Activated effector memory CD4-positive, alpha-beta T cell treated with anti-CD3 and anti-CD28 coated beads, Interleukin-2, amount 50 U/mL, for 16 hours (primary cell): ENCODE measurements at places on chromosomes 3 and 15.

GRCh38 chr3:182570946-182571594, 222.2 kb upstream of the ATP11B start:
- no peak for DNase-seq

GRCh38 chr3:128523591-128523990, 30.6 kb upstream of the GATA2 start:
- no peak for DNase-seq

DNA sequence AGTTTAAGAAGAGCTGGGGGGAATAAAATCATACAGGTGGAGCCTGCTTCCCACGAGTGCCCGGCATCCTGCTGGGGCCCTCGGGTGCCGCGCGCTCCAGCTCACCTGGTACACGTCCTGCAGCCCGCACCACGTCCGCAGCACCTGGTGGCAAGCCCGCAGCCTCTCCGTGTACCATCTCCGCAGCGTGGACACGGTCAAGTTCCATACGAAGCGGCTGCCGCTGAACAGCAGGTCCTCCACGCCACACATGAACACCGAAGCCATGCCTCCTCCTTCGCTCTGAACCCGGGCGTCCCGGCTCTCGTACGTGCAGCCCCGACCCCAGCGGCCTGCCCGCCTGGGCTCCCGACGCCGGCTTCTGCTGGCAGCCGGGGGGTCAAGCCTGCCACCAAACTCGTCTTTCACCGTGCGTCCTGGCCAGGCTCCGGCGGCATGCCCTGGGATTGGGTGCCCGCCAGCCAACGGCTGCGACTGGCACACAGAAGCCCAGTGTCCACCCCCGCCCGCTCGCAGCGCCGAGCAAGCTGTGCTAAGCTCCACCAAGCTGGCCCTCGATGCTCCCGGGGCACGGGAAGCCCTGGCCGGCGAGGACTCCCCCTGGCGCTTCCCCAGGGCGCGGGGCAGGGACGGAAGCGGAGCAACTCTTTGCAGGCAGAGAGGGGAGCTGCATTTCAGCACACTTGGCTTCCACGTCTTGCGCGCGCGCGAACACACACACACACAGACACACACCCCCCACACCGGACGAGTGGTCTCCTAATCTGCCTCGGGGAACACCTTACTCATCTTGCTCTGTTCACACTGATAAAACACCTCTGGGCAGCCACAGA, at the start of gene FRMD4B:
Gene FRMD4B (minus strand): TSS at position 366 of the 833 bp plus-strand sequence. CDS start 99 bp downstream, at position 267.
- peak; percentile 62 for DNase-seq

GRCh38 chr3:65632414-65632813, 406.3 kb downstream of the MAGI1 start:
- DNase-seq = no peak

DNA sequence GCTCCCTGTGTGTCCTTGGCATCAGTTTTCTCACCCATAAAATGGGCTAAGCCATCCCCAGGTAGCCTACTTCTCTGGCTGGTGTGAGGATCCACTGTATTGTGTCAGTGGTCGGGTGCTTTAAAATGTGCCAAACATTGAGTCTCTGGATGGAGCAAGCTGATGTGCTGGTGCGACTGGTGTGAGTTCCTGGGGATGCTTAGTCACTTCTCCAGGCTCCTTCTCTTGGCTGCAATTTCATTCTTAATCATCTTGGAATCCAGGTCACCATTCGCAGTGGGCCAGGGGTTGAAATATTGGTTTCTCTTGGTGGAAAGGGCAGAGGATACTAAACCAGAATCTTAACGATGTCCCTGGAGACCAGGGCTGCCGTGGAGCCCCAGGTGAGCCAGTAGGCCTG, 29.3 kb downstream of the SCN5A start:
- no peak for DNase-seq

DNA sequence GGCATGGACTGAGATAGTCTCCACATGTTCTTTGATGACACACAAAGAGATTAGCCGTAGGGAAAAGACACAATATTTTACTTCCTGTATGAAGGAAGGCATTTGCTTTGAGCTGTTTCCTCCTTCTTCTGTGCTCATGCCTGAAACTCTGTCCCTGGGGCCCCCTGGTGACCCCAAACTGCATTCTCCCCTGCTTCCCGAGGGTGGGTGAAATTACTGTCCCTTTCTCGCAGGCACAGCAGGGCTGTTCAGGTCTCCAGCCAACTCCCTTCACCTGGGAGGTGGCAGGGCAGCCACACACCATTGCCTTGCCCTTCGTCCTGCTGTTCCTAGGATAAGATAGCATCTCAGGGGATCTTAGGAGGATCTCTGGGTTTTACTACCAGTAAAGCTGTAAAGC, 79.2 kb downstream of the GABRG3 start:
- DNase-seq = no peak

- peak; percentile 65 for DNase-seq
Observed at GRCh38 chr3:42653560-42654330, at the start of gene ZBTB47. Gene ZBTB47 (plus strand): TSS chr3:42653697. CDS start chr3:42658356, 4,659 bp downstream.

- no peak for DNase-seq
Observed at GRCh38 chr15:57090496-57090859, 172.0 kb downstream of the TCF12 start.

DNA sequence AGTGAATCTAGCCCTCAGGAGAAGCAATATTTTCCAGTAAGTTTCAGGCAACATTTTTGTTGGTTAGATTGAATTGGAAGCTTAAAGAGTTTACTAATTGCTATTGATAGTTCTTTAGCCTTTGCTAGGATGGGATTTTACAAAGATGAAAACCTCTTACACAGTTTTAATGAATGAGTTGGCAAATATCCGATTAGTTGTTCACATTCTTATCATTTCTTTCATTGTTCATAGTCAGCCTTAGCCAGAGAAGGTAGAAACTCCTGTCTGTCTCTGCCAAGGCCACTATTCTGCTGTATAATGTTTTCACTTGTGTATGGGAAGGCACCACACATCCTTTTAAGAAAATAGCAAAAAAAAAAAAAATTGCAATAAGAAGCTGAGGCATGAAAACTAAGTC, 222.0 kb upstream of the MANF start:
- no peak for DNase-seq

GRCh38 chr3:87895983-87896382, 162.8 kb downstream of the CGGBP1 start:
- DNase-seq = no peak

- no peak for DNase-seq
Observed at GRCh38 chr3:138114988-138115971, at the start of gene DZIP1L. Gene DZIP1L (minus strand): TSS chr3:138115608. CDS start chr3:138103971, 11,637 bp downstream.

DNA sequence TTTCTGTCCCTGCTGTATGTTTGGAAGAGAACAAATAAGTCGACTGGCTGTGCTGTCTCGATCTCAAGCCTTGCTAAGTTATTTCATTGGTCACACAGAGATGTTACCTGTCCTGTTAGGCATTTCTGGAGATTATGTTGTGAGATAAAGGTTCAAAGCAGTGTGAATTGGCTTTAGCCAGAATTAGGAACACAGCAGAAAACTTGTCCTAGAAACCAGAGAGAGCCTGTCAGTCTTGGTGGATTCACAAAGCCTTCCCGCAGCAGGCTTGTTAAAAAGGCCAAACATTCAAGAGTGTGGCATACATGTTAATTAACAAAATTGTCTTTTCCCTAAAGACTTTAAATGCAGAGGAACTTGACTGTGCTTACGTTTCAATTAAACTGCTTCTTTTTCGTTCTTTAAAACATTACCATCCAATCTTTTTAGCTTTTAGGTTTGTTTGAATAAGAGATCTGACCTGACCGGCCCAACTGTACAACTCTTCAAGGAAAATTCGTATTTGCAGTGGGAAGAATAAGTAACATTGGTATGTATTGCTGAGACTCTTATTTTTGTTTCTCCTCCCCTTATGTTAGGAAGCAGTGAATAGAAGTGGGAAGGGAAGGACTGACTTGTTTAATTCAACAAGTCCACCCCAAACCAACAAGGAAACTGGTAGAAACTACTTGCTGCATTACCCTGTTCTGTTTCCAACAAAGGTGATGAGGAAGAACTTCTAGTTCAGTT, 25.2 kb downstream of the ABHD2 start:
- DNase-seq = no peak

GRCh38 chr3:128281461-128282367, 128.4 kb downstream of the EEFSEC start:
- DNase-seq = no peak

- no peak for DNase-seq
Observed at GRCh38 chr15:74816624-74817369, 4.2 kb downstream of the LMAN1L start.

- no peak for DNase-seq
Observed at GRCh38 chr3:81732642-81733041, 28.8 kb downstream of the GBE1 start.

DNA sequence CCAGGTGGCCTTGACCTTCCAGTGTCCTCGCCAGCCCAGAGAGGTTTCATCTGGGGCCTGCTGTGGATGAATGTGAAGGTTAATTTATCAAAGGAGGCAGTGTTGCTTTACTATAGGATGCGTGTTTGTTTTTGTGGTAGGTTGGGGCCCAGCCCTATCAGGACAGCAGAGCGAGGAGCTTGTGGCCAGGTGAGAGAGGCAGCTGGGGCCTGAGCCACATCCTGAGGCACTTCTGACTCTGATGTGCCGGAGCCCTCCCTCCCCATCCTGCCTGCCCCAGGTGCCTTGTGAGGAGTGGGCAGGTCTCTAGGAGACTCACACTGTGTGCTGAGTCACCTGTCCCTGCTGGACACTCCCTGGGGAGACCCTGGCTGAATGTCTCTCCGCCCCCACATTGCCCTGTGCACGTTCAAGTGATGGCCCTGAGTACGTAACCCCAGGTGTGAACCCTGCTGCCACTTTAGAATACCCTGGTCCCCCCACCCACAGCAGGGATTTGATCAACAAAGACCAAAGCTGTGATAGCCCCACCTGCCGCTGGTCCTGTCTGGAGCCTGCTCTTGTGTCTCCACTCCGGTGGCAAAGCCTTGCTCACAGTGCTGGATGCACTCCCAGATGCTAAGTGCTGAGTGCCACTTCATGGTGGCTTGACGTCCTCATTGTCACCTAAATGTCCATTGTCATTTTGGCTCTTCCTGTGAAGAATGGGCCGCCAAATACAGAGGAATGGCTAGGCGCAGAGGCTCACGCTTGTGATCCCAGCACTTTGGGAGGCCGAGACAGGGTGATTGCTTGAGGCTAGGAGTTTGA, 16.0 kb downstream of the FBLN2 start:
- DNase-seq = no peak

- DNase-seq = no peak
Observed at GRCh38 chr3:103904991-103905390, 1461.7 kb upstream of the ALCAM start.

DNA sequence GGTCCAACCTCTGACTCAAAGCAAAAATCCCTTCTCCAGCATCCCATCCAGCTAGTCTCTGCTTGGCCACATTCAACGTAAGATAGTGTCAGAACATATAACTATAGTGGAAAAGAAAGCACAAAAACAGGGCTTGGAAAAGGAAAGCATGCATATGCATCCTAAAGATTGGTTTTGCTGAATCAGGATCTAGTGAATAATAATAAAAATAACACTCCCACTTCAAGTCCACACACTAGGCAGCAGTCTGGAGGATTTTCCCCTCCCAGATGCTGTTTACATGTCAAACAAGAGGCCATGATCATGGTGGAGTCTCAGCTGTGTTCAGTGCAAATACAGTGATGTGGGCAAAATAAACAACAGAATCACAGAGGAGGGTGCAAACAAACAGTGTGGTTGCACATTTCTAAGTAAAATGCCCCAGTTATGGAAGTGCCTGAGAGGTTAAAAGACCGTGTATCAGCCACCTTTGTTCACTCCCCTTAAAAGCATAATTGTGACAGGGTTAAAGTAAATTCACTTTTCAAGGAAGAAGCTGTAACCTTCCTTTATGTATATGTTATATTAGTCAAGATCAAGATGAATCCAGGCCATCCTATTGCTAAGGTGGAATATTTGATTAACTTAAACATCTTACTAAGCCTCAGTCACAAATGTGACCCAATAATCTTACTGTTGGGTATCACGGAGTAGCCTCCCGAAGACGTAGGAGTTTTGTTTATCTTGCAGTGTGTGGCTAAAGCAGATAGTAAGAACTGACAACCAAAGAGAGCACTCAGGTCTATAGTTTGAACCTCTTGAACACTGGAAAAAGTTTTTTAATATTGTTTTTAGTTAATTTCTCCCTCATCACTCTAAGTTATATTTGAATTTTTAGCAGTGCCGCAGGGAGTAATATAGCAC, 424.5 kb downstream of the SOX2 start:
- no peak for DNase-seq

- DNase-seq = no peak
Observed at GRCh38 chr15:92728266-92728665, 72.7 kb upstream of the FAM174B start.

DNA sequence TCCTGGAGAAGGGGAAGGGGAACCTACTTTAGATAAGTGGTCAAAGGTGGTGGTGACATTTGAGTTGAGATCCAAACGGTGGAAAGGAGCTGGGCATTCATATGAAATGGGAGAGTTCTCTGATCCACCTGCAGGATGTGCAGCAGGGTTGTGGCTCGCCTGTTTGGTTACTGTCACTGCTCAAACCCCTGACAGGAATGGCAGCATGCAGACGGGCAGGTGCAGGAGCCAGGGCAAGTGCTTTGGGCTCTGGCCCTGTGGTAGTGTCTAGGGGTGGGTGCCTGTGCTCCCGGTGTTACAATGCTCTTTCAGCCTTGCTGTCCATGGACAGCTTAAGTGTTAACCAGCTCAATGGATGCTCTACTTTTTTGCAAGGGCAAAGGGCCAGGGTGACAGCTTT, 18.5 kb downstream of the PAQR9 start:
- DNase-seq = no peak

GRCh38 chr3:156271508-156271907, 151.1 kb downstream of the KCNAB1 start:
- DNase-seq = no peak

GRCh38 chr3:111362381-111363009, 179.5 kb upstream of the CD96 start:
- no peak for DNase-seq

- no peak for DNase-seq
Observed at GRCh38 chr3:120111898-120112297, 17.7 kb upstream of the GSK3B start.

DNA sequence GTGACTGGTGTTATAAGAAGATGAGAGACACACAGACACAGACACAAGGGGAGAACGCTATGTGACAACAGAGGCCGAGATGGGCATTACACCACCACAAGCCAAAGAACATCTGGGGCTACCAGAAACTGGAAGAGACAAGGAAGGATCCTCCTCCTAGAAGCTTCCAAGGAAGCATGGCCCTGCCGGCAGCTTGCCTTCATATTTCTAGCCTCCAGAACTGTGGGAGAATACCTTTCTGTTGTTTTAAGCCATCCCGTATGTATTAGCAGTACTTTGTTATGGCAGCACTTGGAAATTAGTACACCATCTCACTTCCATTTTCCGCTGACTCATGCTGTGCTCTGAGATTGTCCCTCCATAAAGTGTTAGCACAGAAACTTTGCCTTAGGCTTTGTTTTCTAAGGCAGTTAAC, 38.7 kb upstream of the CA12 start:
- DNase-seq = no peak
